Stimulated activated naive CD8-positive, alpha-beta T cell treated with anti-CD3 and anti-CD28 coated beads, Interleukin-15, Interleukin-2, amounts not matched to agents 100 U/mL and 50 U/mL, for 24 hours (primary cell): ENCODE measurements at places on chromosomes 13 and 19.

DNA sequence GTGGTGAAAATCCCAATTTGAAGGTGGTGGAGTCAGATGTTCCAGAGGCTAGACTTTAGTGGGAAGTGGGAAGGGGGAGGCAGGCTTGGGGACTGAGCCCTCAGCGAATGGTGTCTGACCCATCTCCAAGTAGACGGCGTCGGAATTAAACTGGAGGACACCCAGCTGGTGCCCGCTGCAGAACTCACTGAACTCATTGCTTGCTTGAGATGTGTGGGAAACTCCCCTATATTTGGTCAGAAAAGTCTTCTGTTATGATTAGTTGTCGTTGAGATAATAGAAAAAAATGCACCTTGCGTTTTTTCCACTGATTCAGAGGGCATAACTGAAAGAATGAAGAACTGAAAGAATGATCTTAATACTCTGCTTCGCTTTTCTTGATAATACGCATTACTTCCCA is 871 bp upstream of the ZNF583 start:
- DNase-seq, result no peak

GRCh38 chr13:50711996-50712395 is 131.5 kb downstream of the DLEU7 start:
- no peak for DNase-seq

DNA sequence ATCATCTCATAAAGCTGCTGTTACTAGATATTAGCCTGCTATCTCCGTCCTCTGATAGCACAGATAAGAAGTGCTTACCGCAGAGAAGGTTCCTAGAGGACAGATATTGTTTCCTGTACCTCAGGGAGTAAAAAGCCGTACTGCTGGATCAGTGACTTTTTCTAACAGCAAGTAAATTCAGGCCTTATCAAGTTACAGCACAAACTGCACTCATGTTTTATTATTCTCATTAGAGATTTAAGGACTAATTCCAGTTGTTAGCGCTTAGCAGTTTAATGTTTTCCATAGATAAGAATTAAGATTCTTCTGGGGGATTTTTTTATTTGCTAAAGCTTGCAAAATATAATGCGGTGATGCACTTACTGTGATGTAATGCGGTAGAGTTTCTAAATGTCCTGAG is 119.0 kb upstream of the OBI1 start:
- no peak for DNase-seq

GRCh38 chr19:805600-806550 is 8.6 kb downstream of the PTBP1 start:
- no peak for DNase-seq

- DNase-seq, result no peak
Observed at GRCh38 chr19:8097198-8097597, 44.6 kb downstream of the CCL25 start.

DNA sequence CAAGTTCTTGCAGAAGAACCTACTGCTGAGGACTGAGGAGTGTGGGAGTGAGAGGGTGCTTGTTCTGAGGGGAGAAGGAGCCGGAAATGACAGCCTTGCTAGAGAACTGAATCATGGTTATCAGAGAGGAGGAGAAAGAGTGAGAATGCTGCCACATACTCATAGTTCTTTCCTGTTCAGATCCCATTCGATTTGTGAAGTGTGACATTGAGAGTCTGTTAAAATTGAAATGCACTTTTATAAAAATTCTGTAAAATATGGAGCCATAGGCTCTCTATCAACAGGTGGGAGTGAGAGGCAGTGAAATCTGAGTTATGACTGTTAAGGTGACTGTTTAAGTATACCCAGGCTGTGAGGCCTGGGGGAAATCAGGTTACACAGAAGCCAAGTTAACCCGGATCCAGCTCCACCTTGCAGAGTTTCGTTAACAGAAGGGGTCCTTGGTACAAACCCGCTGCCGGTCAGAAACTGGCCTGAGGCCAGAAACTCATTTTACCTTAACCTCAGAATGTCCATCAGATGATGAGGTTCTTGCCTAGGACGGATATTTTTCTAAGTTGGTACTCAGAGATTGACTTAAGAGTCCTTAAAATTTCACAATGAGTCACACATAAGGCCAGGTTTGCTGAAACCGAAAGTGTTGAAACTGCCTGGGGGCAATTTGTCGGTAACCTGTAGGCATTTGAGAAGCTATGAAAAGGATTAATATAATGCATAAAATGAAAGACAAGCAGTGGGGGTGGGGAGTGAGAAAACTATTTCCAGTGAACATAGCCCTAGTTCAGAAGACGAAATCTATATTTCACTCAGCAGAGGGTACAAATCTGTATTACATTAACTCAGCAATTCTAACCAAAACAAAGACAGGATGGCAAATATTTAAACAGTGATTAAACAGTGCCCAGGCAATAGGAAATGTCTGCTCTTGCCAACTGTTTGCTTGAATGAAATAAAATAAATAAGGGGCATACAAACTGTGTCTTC is 350.5 kb downstream of the KCNRG start:
- DNase-seq, result peak; percentile 40

DNA sequence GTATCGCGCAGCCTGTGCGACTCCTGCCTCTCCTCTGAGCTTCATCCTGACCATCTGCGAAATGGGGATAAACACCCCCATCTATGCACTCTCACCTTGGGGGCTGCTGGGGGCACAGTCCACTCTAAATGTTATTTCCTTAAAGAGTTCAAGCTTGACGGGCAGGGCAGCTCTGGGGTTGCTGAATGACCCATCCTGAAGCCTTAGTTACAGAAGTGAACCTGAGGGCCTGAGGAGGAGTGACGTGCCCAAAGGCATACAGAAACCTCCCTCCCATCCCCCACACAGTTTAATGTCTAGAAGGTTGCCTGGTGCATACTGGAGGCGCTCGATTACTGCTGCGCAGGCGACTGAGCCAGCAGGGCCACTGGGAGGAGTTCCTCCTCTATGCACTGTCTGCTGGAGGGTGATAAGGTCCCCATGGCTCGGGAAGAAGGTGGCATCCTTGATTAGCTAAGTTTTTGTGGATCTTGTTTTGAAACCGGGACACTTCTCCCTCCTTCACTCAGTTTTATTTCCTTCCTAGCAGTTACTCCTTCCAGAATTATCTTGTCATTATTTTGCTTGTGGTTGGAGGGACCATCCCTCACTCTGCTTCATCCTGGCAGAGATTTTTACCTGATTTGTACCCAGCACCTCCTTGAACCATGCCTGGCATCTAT is 572 bp upstream of the FKBP8 start:
- peak; percentile 81 for DNase-seq

DNA sequence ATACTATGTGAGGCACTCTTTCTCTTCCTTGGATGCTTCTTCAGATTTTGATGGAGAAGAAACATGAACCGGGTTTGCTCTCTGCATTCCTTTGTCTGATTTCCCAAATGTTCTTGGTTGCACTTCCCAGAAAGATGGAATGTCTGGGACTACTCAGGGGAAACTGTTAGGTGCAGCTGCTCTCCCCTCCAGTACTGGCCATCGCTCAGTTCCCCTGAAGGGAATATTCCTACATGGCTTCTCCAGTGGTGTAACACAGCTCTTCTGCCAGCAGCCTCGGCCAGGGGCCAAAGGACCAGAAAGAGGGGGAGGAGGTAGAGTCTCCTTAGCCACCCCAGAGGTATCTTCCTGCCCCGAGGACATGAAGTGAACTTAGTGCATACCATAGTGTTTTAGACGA is 33.5 kb upstream of the SPRY2 start:
- no peak for DNase-seq

GRCh38 chr19:57570707-57571106 is 8.0 kb downstream of the ZNF416 start:
- no peak for DNase-seq

DNA sequence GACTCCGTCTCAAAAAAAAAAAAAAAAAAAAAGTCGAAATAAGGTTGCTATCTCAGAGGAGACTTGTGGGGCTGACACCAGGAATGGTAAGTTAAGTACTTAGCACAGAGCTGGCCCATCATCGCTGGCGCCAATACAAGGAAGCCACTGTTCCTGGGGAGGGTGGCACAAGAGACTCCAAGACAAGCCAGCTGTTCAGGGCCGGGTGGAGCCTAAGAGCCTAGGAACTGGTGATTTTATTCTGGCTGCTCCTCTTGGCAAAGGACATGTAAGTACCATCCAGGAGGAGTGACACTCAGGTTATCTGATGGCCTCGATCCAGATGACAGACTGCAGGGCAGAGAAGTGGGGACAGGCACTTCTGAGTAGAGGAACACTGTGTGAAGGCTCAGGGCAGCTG is 3.8 kb downstream of the ELOF1 start:
- no peak for DNase-seq

GRCh38 chr19:50607874-50608785 is 31.6 kb downstream of the SYT3 start:
- DNase-seq, result peak; percentile 91

- DNase-seq, result no peak
Observed at GRCh38 chr13:98222081-98222554, 45.0 kb upstream of the RNF113B start.

DNA sequence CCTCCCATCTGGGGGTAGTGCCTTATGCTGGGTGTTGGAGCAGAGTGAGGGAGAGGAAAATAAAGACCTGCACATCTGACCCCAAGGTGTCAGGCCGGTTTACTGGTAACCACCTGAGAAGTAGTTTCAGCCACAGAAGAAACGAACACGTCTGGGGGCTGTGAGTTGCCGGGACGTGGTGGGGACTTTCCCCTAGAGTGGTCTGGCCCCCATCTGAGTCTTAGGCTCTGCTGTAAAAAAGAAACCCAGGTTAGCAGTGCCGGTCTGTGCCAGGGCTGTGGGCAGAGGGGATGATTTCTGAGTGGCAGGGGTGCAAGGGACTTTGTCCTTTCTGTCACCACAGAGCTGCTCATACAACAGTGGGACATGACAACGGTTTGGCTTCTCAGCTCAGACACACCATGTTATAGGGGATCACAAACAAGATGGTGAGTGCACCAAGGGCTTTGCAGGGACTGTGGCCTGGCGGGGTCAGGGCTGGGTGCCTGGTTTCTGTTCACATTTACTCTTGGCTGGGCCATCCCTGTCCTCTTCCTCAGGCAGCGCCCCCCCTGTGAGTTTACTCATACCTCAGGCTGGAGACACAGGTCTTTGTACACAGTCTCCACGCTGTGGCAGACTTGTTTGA is 9.0 kb downstream of the GCDH start:
- peak; percentile 44 for DNase-seq

- no peak for DNase-seq
Observed at GRCh38 chr13:22700246-22700887, 480.4 kb upstream of the SGCG start.

- DNase-seq, result no peak
Observed at GRCh38 chr19:40932008-40932959, 50.3 kb upstream of the CYP2A7 start.

GRCh38 chr19:31670931-31671330 is 321.7 kb upstream of the TSHZ3 start:
- no peak for DNase-seq

DNA sequence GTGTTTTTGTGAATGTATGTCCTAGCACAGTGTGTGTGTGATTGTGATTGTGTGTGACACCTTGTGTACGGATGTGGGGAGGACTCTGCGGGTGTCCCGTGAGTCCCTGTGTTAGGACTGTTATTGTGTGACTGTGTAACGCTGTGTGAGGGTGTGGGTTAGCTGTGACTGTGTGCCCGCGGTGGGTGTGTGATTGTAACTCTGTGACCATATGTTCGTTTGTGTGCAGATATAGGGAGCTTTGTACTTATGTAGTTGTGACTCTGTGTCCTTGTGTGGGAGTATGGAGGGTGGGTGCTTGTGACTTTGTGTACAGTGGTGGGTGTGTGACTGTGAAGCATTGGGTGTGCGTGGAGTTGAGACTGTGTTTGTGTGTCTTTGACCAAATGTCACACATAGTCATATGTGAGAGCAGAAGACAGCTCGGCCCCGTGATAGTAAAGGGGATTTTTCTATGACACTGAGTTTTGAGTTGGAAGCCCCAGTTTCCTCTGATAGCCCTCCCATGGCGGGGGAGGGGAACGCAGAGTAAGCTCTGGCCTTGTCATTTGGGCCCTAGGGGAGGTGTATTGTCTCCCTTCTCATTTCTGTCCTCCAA is 949 bp upstream of the ZNF260 start:
- DNase-seq, result peak; percentile 48

GRCh38 chr19:31421856-31422255 is 72.6 kb upstream of the TSHZ3 start:
- no peak for DNase-seq

DNA sequence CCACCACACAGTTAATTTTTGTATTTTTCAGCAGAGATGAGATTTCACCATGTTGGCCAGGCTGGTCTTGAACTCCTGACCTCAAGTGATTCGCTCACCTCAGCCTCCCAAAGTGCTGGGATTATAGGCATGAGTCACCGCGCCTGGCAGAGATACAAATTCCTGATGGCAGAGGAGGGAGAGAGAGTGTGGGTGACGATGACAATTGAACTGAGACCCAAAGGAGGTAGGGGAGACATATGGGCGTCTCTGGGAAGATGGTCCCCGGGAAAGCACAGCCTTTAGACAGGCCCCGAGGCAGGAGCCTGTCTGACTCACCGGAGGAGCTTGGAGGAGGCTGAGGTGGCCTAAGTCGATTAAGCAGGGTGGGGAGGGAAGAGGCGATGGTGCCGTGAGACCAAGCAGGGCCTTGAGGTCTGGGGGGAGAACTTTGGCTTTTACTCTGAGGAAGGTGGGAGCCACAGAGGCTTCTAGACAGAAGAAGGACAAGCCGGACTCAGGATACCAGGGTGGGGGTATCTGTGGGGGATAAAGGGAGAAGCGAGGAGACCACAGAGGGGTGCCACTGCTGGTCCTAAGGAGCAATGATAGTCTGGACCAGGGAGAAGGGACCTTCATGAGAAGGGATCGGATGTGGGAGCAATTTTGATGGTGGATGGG is 38.2 kb downstream of the ARRDC2 start:
- peak; percentile 39 for DNase-seq

- peak; percentile 72 for DNase-seq
Observed at GRCh38 chr19:58361900-58362271, 665 bp downstream of the ZNF497 start.

- peak; percentile 23 for DNase-seq
Observed at GRCh38 chr13:74573654-74574053, 439.4 kb upstream of the KLF12 start.

- no peak for DNase-seq
Observed at GRCh38 chr19:16208847-16209665, 11.3 kb downstream of the AP1M1 start.

DNA sequence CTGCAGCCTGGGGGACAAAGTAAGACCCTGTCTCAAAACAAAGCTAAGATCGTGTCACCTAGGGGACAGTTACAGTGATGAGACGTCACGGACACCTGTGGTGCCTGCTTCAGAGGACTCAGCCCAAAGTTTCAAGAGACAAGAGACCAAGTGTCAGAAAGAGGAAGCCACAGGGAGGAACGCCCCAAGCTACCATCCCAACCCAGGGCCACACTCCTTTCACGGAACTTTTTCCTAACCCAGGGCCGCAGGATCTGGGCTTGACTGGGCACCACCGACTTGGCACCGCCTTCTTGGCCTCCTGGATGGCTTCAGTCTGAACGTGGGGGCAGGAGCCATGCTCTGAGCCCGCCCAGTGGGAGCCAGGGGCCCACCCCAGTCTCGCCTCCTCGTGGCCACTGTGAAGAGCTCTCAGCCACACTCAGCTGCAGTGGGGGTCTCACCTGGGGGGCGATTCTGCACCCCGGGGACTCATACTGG is 8.5 kb downstream of the MOB3A start:
- peak; percentile 61 for DNase-seq
